ENCODE measurements at places on chromosomes 4 and X.

DNA sequence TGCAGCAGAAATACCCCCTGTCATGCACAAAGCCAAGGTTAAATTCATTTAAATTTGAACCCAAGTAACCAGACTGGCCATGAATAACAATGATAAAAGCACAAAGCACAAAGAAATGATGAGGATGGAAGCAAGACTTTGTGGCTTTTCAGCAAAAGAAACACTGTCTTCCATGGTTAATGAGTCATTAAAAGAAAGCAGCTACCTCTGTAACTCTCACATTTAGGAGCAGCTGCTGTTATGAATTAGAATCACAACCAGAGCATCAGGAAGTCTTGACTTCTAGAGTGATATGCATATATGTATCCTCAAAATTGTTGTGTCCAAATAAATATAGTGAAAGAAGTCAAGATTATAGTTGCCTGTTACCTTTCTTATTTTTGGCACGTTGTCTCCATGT, 70.7 kb upstream of the RPS6KA6 start:
- DNase-seq = no peak

DNA sequence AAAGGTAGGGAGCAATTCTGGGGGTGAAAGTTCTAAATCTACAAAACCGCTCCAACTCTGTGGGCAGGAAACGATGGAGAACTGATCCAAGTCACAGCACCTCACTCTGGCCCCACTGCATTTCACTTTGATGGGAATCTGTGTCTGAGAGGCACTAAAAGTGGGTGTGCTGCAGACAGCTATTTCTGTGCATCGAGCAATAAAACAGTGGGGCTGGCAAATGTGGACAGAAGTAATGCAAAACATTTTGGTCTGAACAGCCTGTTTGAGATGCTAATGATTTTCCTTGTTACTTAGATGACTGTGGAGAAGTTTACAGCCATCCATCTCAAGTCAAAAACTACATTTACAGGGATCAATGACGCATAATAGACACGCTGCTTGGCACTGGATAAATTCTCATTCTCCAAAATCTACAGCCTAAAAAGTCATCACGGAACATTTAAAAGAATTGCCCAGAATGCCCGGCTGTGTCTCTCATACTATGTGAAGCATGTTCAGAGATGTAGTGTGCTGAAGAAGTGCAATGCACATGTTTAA, 1671.6 kb upstream of the TENM3 start:
- no peak for DNase-seq

DNA sequence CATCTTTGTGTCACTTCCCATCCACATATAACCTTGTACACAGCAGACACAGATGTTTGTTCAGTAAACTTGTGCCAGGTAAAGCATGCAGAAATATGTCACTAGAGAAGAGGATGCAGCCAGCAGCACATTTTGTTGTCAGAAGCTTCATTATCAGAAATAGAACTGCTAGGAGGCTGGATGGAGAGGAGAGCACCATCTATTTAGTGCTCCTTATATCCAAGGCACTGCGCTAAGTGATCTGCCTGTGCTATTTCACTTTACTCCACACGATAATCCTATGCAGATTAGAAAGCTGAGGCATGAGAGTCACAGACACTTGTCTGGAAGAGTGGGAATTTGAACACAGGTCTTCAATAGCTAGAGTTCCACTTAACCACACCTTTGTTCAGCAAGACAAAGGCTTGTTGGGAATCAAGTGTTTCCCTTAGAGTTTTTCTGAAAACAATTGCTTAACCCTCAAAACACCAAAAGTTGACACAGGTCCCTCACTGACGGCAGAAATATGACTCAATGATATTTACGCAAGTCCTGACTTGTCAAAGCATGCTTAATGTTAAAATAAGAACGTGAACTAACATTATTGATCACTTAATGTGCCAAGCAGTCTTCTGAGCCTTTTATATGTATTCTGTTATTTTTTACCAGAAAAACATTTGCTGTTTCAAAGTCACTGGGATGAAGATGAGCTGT, 1.2 kb upstream of the QDPR start:
- DNase-seq = no peak

DNA sequence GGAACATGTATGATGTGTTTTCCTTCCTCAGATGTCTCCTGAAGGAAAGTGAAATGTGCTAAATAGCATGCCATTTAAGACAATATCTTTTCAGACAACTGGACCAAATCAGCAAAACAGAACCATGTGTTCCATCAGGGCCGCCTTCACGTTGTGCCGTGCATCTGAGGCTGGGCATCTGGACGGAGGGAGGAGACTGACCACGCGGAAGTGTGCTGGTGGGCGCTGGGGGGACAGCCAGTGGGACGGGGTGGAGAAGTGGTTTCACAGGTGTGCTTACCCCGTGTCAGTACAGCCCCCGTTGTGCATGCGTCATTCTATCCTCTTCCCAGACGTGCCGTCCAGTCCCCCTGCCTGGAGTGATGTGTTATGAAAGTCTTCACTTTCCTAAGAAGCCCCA, 342.1 kb upstream of the FAT1 start:
- no peak for DNase-seq

DNA sequence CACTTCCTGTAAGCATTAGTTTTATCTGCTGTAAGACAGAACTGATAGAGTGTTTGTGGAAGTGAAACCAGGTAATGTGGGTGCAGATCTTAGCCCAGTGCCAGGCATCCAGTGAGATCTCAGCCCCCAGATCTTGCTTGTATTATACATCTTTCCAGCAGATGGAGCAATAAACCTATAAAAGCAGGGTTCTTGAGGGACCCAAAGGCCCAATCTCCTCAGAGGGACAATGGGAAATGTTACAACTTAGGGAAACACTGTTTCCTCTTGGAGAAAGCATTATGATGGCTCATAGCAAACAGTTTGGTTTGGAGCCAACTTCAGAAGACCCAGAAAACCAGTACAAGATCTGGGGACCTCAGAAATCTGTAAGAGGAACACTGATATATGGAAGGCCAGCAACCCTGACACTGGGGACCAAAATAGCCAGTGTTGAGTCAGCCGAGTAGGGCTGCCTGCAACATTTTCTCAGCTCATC, 206.3 kb downstream of the SLC7A11 start:
- DNase-seq = no peak

Measured in omental fat pad (tissue), 4 donors.